ENCODE measurements at places on chromosomes 11 and 22.

GRCh38 chr22:48507171-48507570 lies 1320.5 kb downstream of the BRD1 start:
- DNase-seq, result no peak

GRCh38 chr11:7964873-7965272 lies 374 bp downstream of the NLRP10 start:
- DNase-seq, result no peak

DNA sequence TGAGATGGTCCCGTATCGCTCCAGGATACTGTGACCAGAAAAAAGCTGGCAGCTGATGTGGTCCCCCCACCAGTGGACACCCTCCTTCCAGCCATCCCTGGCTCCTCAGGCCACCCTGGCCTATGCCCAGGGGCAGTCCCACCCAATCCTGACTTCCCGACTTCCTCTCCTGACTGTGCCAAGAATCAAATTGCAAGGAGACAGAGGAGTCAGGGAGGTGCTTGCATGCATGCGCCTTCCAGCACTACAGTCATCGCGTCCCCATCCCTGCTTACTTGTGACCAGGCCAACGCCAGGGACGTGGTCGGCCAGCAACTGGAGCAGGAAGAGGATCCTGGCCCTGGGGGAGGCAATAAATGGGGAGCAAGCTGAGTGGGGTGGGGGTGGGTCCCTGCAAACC lies 3.6 kb upstream of the FREY1 start:
- DNase-seq, result no peak

- DNase-seq, result no peak
Measured at GRCh38 chr11:77542296-77542695, 47.5 kb upstream of the AQP11 start.

GRCh38 chr11:15493921-15494620 lies 379.3 kb downstream of the INSC start:
- no peak for DNase-seq

DNA sequence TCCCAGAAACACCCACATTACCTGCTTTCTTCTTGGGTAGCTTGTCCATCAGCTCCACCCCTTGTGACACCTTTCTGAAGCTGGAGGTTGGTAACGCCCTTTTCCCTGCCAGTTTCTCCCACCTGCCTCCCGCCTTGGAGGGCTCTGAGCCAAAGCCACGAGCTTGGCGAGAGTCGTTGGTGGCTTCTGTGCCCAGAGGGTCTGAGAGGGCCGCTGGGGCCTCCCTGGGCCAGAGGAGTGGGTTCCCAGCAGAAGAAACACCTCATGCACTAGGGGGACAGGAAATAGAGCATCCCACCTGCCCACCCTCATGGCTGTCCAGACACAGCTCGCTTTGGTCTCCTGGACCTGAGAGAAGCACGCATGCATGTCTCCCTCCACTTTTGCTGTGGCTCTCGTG lies 37.9 kb downstream of the B3GAT1 start:
- DNase-seq, result no peak

All from T-helper 9 cell (primary cell).